NCI-H446 treated with DMSO at 0.1 percent for 48 hours (cell line): ENCODE measurements at places on chromosomes 11 and 22.

DNA sequence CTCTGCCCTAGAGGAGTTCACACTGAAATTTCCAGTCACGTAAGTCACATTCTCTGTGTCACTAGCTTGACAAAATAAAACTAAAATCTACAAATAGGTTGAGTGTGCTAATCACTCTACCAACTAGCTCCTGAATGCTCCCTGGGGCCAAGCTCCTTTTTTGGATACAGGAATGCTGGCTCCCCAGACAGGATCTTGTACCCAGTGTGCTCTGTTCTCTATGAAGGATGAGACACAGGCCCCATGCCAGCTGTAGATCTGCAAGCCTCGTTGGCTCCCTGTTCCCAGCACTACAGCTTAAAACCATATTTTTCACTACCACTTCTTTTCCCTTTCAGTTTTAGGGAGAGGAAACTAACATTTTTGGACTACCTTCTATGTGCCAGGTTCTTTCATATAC, 3.7 kb upstream of the IPO7 start:
- DNase-seq: no peak

GRCh38 chr11:132101881-132102280, 731.5 kb downstream of the NTM start:
- DNase-seq: no peak

DNA sequence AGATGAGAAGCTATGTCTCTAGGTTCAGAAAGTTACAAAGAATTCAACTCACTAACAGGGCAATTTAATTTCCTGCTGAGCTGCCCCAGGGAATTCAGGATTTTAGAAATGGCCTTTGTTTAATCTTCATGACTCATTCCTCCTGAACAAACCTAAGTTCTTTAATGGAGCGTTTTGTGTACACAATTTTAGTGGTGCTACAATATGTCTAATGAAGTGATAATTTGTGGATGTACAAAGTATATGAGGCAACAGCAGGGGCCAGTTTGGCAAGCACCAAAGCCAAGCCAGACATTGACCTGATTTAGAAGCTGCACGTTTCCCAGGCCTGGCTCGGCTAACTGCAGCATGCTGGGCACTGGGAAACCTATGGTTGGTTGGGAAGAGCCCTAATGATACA, 34.4 kb upstream of the HEPHL1 start:
- no peak for DNase-seq

DNA sequence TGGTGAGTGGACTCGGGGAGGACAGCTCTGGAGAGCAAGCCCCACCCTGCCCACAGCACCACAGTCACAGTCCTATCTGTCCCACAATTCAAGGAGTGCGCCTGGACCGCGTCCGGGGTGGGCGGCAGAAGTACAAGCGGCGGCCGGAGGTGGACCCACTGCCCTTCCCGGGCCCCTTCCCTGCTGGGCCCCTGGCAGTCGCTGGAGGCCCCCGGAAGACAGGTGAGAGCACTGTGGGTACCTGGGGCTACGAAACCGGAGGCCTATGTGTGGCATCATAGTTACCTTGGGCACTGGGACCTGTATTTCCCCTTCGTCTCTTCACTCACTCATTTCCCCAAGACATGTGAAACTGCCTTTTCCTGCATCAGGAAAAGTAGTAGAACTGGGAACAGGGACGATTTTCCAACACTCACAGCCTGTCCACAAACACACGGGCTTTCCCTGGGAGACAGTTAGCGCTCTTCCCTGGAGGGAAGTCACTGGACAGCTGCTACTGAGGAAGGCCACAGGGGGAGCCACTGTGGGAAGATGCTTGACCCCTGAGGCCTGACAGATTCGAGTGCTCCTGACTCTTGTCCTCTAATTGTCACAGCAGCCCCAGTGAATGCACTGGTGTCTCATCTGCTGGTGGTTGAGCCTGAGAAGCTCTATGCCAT, 3.1 kb downstream of the TRMT112 start:
- DNase-seq: no peak

- DNase-seq: no peak
Measured at GRCh38 chr11:128821556-128821955, 45.5 kb downstream of the KCNJ1 start.

DNA sequence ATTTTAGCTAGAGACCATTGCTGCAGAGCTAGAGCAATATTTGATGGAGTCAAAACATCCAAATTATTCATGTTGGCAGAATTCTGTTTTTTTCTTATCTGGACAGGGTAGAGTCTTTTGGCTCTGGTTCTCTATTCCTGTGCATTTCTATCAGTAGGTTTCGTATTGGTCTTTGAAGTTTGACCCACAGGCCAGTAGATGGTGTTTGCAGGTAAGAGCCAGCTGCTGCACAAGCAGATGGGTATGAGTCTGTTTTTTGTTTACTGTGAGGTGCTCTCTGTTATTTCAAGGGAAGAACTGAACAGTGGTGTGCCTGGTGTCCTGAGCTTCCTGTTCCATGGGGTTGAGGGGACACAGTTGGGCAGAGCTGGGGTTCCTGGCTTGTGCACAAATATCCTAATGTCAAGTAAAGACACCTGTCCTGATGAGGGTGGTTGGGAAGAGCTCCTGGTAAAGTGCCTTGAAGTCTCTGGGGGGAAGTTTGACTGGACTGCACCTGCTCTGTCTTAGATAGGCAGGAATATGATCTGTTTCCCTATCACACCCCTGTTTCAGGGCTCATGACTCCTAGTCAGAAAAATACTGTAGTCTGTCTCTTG, 34.0 kb upstream of the SLC22A25 start:
- DNase-seq: no peak

GRCh38 chr11:79538775-79539174, 97.9 kb upstream of the TENM4 start:
- DNase-seq: no peak

DNA sequence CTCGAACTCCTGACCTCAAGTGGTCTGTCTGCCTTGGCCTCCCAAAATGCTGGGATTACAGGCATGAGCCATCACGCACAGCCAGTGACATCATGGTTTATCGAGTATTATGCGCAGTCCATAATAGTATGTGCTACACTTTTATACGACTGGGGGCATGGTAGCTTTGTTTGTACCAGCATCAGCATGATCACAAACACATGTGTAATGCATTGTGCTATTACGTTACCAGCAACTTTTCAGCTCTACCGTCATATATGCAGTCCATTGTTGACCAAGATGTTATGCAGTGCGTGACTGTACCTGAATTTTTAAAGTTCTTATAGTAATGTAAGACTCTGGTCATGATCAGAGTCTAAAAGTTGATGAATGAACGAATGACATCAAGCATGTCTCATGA, 67.9 kb downstream of the ZC3H12C start:
- no peak for DNase-seq

DNA sequence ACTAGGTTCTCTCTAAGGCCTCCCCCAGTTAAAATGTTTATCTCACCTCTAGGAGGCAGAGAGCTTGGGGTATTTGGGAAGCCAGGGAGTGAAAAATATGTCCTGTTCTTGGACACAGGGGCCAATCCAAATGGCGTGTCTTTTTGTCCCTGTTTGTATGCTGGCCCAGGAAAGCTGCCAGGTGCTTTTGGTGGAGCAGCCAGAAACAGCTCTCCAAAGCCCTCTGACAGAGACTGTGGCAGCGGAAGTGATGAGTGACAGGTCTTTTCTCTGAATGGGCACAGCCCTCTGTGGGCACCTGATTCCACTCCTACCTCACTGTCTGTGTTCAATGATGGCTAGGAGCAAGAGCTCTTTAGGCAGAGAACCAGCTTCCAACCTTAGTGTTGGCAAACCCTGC, 106.4 kb upstream of the KIRREL3 start:
- no peak for DNase-seq

GRCh38 chr11:78657968-78658839, 83.5 kb upstream of the NARS2 start:
- DNase-seq: no peak

DNA sequence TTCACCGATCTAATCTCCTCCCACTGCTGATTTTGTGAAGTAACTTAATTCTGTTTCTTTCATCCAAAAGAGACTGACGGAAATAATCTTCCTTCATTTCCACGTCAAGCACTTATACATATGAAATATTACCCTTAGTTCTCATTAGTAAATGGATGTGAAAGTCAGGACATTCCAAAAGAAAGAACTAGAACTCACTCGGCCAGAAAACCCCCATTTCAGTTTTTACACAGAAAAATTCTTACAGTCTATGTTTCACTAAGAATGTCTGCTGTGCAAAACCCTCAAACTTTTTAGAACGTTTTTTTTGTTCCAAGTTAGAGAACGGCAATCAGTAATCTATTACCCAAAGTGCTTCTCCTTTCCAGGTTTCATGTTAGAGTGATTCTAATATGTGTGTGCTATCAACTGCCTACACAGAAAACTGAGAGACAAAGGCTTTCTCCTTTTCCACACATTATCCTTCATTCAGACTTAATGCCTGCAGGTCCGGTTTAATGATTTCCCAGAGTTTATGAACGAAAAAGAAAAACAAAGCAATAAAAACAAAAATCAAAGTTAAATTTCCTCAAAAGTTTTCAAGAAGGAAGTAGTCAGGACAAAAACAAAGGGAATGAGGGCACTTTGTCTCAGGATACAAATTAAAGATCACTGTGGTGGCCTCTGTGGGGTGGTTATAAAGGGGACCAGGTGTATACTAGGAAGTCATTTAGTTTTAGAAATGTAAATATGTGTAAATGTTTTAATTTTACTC, 11.3 kb upstream of the SESN3 start:
- DNase-seq: no peak

DNA sequence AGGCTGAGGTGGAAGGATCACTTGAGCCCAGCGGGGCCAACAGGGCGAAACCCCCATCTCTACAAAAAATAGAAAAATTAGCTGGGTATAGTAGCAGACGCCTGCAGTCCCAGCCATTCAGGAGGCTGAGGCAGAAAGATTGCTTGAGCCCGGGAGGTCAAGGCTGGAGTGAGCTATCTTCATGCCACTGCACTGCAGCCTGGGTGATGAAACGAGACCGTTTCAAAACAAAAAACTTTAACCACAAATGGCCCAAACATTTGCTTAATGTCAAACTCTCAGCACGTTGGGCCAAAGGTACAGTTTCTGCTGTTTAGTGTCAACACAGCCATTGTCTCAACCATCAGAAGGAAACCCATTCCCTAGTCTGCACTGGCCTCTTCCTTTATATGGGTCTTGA, 69.2 kb upstream of the TTC12 start:
- no peak for DNase-seq

GRCh38 chr11:1832920-1833295, 1.9 kb upstream of the SYT8 start:
- no peak for DNase-seq

- DNase-seq: no peak
Measured at GRCh38 chr22:22410121-22410520, 98.4 kb downstream of the ZNF280B start.

- DNase-seq: no peak
Measured at GRCh38 chr11:73783483-73784020, 4.1 kb upstream of the MRPL48 start.

GRCh38 chr11:34160049-34160721, 54.8 kb downstream of the NAT10 start:
- no peak for DNase-seq

DNA sequence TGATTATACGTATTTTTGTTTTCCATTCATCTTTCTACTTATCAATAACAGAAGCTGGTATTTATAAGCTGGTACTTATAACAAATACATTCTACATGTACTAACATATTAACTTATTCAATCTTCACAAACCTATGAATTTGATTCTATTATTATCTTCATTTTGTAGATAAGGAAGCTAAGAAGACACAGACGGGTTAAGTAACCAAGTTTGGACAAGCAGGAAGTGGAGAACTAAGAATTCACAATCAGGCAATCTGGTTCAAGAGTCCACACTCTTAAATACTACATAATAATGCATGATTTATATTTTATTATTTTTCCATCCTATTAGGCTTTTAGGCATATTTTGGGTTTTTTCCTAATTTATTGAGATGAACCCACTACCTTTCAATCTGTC, 25.0 kb downstream of the FCHSD2 start:
- no peak for DNase-seq

DNA sequence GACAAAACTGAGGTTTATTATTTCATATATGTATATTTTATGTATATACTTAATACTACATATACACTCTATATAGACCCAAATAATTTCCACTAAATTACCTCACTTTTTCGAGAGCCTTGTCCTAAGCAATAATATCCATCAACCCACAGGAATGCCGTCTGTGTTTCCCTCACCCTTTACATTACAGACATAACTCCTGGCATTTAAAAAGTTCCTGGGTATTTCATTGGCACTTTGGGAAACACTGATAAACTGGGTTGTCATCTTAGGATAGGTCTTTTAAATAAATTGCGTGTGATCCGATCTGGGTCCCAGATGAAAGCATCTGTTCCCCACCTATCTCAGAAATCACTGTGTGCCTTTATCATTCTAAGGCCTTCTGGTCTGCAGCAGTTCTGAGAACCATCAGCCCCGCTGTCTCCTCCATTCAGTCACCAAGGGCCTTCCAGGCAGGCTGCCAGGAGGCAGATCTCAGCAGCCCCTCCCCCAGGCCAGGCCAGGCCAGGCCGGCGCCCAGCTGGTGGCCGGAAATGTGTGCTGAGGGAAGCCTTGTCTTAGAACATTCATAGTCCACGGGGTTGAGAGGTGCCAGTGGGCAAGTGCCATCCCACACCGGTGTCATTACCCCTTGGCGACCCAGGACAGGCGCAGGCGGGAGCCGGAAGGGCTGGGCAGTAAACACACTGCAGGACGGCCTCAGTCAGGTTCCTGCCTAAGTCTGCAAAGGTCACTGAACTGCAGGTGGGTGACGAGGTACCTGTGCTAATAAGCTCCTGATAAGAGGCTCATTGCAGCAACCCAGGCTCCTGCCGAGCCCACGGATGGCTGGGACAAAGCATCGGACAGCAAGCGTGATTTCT, 3.3 kb downstream of the FGF19 start:
- DNase-seq: no peak

GRCh38 chr11:104159356-104159755, 4.6 kb downstream of the PDGFD start:
- no peak for DNase-seq

- peak; percentile 26 for DNase-seq
Measured at GRCh38 chr11:20110908-20111669, 49.2 kb downstream of the DBX1 start.

- no peak for DNase-seq
Measured at GRCh38 chr11:69541501-69542313, 60.2 kb downstream of the LINC01488 start.

DNA sequence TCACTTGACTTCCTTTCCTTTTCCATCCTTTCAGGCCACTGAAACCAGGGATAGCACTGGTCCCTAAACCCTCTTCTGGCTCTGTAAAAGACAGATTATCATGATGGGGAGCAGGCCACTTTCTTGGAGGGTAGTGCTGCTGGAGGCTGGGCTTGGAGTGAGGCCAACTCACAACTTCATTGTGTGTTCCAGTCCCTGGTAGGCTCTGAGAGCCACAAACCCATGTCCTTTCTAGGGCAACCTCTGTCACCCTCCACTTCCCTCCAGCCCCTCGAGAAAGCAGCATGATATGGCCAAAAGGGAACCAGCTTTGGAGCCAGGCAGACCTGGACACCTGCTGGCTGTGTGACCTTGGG, 2.3 kb downstream of the TKFC start:
- DNase-seq: no peak

DNA sequence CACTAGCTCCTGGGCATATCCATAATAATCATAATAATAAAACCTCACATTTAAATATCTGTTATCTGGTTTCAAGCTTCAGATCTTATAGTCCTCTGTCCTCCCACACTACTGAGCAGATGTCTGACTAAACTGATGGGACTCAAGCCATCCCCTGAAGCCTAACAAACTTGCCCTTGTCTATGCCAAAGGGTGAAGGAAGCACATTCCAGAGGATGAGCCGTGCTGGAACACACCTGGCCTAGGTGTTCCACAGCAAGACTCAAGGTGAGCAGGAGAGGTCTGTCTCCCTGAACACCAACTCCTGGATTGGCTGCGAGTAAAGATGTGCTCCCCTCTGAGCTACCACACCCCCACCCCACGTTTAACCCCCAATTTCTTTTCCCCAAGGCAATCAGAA, 14.7 kb downstream of the SCUBE2 start:
- no peak for DNase-seq

GRCh38 chr22:43094551-43094950, 5.4 kb upstream of the TTLL1 start:
- no peak for DNase-seq
